ENCODE measurements at places on chromosomes 3 and 15.

- DNase-seq, result no peak
Observed at GRCh38 chr15:80328496-80328895, 75.7 kb upstream of the ARNT2 start.

DNA sequence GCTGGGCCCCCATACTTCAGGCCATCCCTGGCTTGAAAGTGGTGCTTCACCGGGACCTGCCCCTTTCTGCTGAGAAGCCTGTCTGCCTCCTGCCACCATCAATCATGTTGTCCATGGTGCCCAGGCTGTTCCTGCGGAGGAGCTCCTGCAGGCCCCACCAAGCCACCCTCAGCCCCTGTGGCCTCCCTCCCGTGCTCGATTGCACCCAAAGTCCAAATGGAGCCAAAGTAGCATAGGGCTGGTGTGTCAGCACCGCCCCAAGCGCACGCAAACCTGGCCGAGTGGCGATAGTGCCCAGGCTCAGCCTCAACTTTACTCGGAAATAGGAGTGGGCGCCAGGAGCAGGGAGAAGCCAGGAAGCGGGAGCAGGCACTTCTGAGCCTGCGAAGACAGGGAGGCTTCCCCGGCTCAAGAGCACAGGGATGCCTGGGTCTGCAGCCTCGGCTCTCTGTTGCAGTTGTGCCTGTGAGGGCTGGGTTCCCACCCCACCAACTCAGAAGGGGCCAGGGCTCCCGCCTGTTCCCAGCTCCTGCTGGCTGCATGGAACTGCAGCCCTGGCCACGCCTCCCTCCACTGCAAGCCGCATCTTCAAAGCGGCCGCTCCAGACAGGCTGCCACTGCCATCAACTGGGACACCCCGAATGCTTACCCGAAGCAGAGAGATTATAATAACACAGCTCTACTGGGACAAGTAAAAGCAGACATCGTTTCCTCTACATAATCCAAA, 203.0 kb downstream of the ARRDC4 start:
- DNase-seq, result no peak

- DNase-seq, result no peak
Observed at GRCh38 chr15:71334873-71335272, 219.6 kb downstream of the THSD4 start.

DNA sequence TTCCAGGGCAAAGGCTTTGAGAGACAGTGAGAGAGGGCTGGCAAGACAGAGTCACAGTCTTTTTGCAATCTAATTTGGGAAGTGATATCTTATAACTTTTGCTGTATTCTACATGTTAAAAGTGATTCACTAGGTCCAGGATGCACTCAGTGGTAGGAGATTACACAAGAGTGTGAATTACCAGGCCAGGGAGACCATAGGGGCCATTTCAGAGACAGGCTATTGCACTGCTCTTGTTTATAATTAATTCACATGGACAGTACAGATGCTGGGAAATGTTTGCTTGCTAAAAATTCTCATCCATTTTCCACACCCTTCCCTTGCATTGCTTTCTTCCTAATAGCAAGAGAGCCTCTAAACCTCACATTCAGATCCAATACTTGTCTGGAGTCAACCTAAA, 22.6 kb upstream of the POMGNT2 start:
- no peak for DNase-seq

DNA sequence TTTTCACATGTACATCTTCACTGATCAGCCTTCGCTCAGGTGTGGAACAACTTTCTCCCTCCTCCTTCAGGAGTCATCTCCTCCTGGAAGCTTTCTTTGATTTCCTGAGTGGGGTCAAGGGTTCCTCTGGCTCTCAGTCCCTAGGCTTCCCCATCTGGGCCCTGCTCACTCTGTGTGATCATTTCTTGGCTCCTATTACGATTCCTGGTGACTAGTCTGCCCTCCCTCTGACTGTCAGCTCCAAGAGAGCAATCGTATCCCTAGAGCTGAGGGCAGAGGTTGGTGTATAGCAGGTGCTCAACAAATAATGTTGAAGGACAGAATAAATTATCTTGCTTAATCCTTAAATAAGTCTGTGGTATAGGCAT, 15.3 kb upstream of the PRKCD start:
- no peak for DNase-seq

DNA sequence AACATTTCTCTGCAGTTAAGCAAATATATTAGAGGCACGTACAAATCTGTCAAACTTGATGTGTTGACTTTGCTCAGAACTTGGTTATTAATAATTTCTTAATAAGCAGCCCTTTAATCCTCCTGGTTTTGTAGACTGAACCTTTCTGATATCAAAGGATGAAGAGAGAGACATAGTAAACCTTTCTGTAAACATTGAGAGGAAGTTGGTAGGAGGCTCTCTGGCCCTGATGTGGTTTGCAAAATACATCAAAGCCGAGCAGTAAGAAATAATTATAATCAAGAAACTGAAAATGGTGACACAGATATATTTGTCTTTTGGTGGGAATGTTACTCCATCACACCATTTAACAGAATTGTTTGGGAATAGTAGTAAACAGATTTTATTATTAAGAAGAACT, 111.9 kb downstream of the OXSM start:
- no peak for DNase-seq

GRCh38 chr3:35946121-35946853, 307.0 kb downstream of the ARPP21 start:
- no peak for DNase-seq

DNA sequence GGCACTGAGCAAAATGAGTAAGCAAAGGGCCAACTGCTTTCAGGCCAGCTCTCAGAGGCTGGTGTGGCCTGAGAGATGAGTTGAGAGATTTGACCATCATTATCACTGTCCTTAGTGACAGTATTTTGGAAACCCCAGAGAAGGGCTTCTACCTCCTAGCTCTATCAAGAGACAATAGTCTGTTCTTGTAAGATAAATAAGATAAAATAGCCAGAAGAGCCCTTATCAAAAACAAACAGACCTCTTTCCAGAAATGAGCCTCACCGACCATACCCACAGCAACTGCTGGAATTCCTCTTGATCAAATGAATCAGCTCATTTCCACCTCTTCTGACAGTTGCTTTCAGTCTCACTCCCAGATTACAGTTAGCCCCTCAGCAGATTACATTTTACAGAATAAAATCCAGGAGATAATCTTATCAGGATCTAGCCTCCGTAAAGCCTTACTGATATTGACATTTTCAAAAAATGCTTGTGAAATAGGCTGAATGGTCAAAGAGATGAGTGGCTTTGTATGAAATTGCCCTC, 4.5 kb downstream of the HDC start:
- DNase-seq, result no peak

DNA sequence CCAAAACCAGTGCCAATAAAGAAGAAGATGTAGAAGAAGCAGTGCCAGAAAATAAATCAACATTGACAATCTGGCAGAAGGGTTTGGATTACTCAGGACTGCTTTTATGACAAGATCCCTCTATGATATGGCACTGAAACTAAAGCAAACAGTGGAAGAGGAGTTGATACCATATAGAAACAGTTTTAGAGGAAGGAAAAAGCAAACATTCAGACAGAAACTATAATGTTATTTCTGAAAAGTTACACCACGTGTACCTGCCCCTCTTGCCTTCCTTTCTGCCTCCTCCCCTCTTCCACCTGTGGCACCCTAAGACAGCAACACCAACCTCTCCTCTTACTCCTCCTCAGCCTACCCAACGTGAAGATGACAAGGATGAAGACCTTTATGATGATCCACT, 63.0 kb downstream of the SFMBT1 start:
- no peak for DNase-seq

DNA sequence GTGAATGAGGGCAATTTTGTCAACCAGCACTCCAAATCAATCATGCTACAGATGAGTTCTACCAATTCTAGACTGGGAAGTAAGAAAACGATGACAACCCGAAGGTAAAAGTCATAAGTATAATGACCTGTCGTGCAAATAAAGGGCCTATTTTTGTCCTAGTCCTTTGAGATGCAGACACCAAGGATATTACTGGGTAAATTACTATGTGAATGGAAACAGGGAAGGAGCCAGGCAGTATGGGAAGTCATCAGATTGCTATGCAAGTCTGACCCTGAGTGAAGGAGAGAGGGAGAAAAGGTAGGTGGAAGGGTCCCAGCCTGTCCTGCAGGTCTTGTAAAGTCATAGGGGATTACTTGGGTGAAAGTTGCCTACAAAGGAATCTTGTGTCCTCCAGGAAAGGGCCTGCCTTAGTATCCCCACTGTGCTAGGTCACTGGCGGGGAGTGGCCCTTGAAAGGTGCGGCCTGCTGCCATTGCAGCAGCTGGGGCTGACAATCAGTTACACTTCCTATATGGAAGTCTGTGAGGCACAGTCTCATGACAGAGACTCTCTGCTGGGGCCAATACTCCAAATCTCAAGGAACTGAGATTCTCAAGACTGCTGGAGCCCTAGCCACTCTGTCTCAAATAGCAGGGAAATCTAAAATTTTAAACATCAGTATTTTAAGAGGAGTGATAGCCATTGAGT, 149.9 kb upstream of the SLC2A2 start:
- no peak for DNase-seq

- DNase-seq, result no peak
Observed at GRCh38 chr15:29774900-29775299, 47.4 kb downstream of the TJP1 start.

- DNase-seq, result no peak
Observed at GRCh38 chr15:23670970-23671369, 16.1 kb downstream of the NDN start.

GRCh38 chr15:77907824-77908751, 169.4 kb downstream of the TBC1D2B start:
- DNase-seq, result no peak

GRCh38 chr3:122003606-122004005, 18.4 kb downstream of the ILDR1 start:
- no peak for DNase-seq

DNA sequence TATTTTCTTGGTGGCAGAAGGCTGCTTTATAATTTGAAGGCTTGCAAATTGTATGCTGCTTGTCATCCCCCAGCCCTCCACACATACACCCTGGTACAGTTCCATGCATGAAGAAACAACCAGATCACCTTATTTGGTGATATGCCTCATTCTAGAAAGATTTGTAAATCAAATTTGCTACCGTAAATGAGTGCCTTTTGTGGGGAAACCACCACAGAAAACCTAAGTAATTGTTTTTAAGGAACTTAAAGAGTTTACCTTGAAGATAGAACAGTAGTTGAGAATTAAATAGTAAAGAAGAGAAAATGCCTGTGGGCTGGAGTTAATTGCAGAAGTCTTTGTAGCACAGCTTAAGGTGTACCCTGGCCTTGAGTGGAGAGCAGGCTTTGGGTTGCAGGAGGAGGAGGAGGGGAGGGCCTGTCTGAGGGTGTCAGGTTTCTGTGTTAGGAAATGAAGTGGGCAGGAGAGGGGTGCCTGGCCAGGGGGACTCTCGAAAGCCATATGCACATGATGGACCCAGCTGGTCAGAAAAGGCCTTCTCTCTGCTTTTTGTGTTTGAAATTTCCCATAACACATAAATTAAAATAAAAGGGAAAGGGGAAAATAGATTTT, 6.9 kb downstream of the NIPA2 start:
- no peak for DNase-seq

GRCh38 chr3:71865727-71866126, 80.8 kb upstream of the PROK2 start:
- DNase-seq, result no peak

DNA sequence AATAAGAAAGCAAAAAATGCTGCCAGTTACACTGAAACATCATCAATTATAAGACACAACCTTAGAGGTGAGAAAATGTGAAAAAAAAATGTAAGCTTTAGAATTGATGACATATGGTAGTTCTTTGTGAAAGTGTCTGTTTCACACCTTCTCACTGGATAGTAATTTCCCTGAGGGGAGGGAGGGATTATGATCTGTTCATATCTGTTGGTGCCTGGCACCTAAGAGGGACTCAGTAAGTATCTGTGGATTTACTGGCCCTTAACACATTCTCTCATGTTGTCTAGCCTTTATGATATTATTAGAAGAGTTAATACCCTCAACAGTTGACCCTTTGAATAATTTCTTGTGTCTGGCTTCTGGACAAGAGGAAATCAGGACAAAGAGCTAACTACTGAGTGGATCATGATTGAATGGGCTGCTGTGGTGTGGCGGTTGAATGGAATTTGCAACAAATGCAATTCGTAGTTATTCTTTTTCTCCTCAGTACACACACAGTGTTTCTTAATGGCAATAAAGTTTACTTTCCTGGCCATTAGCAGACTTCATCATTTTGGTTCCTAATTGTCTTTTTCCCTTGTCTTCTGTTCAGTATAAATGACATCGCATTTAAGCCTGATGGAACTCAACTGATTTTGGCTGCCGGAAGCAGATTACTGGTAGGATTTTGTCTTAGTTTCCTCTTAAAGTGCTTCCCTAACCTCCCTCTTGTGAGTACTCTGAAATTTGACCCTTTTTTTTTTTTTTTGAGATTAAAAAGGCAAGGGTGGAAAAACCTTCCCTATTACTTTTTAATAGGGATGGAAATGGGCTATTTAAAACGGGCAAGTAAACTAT, 9.5 kb downstream of the IFT122 start:
- DNase-seq, result no peak

- no peak for DNase-seq
Observed at GRCh38 chr3:62073038-62073437, 300.3 kb downstream of the FEZF2 start.

GRCh38 chr3:161946443-161946960, 449.9 kb downstream of the OTOL1 start:
- DNase-seq, result no peak

- no peak for DNase-seq
Observed at GRCh38 chr3:189286188-189286587, 114.4 kb downstream of the TPRG1 start.

GRCh38 chr3:195095035-195095703, 175.8 kb downstream of the XXYLT1 start:
- DNase-seq, result peak; percentile 8

DNA sequence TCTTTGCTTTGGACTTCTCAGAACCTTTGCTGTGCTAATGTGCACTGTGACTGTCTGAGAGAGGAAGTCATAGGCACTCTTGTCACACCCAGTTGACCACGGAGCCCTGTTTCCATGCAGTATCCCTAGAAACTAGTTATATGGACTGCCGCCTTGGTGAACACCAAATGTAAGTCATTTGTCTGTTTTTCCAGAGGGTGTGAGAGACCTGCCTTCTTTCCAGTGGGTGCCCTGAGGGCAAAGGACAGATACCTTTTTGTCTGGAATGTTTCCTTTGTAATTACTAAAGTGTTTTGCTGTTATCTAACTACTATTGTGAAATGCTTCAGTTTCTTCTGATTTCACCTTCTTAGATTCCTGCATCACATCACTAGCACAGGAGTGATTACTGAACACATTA, 91.8 kb downstream of the LARS2 start:
- DNase-seq, result no peak

Measured in left ventricle myocardium inferior (tissue), 1 donor.